RCC 7860 (cell line): ENCODE measurements at places on chromosomes 11 and 22.

GRCh38 chr11:69463181-69463994 lies 18.1 kb upstream of the LINC01488 start:
- no peak for DNase-seq

DNA sequence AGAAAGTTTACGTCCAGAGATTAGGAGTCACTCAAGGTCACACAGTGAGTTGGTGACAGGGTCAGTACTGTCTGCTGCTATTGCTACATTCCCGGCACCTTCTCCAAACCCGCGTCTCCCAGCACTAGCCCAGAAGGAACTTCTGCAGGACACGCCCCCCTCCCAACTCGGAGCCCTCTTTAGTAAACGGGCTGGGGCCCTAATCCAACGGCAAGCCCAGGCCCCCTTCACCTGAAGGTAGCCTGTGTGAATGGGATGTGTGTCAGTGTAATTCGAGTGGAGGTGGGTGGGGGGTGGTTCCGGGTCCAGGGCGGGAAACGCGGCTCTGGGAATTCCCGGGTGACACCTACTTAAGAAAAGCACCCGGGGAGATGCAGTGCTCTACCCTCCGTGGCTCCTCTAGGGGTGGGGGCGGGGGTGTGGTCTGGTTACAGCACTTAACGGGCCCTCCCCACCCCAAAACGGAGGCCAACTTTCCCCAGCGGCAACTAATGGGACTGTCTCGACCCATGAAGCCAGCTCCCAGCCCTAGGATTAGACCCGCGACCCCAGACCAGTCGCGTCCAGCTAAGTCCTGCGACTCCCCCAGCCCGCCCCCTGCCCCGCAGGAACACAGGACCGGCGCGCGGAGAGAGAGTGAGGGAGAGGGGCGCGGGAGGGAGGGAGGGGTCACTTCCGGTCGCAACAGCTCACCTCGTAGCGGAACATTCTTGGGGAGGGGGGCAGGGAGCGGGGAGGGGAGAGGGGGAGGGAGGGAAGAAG lies 468 bp downstream of the PATL1 start:
- peak; percentile 24 for DNase-seq

DNA sequence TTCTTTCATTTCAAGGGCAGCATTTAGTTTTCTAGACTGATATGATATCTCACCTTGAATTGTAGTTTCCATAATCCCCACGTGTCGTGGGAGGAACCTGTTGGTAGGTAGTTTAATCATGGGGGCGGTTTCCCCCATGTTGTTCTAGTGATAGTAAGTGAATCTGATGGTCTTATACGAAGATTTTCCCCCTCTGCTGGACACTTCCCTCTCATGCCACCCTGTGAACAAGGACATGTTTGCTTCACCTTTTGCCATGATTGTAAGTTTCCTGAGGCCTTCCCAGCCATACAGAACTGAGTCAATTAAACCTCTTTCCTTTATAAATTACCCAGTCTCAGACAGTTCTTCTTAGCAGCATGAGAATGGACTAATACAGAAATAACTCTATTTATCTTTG lies 851.1 kb upstream of the FAT3 start:
- no peak for DNase-seq

GRCh38 chr11:124075841-124076651 lies 34.9 kb upstream of the OR10G7 start:
- DNase-seq, result no peak

DNA sequence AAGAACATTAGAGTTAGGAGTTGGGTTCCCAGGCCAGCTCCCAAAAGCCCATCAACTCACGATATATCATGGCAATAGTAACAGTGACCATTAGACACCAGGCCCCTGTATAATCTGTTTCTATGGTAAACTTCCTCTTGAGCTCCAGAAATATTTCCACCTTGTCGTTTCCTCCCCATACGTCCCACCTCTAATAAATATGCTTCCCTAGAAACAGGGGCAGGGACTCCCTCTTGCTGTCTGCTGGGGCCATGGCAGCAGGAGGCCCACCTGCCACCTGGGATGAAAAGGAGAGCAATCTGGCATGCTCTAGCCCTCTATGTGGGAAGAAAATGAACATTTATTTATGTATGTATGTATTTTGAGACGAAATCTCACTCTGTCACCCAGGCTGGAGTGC lies 32.2 kb upstream of the AMOTL1 start:
- no peak for DNase-seq

DNA sequence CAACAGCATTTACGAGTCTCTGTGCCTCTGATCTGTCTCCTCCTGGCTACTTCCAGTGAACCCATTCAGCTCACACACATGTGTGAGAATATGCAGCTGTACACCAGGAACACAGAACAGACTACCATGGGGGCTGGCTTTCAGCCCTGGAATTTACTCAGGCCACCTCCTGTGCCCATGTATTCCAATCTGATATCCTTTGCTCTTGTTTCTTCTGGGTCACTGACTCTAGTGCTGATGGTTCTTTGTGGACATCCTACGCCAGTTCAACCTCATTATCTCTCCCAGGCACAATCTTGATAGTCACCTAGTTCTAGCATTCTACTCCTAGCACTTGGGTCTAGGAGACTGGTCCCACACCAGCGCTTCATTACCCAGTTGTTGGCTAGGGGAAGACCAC lies 23.0 kb upstream of the ZC3H12C start:
- no peak for DNase-seq

DNA sequence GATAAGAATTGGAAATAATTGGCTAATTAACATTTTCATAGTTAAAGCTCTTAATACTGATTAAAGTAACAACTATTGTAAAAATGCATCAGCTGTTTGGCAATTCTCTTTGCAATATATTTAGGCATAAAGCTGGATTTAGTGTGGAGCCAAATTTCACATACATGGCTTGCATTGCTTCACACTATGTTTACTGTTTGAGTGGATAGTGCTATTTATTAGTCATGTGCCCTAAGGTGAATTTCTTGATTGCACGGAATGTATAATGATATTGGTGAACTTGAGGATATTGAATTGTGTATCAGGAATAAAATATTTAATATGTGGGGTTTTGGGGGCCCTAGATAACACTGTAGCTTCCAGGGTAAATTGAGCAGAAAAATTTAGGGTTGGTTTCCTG lies 100.9 kb downstream of the AASDHPPT start:
- no peak for DNase-seq

DNA sequence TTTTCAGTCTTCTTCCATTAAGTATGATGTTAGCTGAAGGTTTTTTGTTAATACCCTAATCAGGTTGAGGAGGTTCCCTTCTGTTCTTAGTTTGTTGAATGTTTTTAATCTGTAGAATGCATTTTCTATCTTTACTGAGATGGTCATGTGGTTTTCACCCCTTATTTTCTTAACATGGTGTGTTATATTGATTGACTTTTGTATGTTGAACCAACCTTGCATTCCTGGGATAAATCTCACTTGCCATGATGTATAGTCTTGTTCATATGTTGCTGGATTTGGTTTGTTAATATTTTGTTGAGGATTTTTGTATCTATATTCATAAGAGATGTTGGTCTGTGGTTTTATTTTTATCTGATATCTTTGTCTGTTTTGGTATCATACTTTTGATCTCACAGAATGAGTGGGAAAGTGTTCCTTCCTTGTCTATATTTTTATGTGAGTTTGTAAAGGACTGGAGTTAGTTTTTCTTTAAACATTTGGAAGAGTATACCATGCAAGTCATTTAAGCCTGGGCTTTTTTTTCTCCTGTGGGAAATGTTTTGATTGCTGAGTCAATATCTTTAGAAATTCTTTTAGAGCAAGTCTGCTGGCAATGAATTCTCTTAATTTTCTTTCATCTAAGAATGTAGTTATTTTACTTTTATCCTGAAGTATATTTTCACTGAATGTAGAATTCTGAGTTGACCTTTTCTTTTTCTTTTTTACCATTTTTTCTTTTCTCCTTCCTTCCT lies 5.5 kb upstream of the P4HA3 start:
- DNase-seq, result no peak

DNA sequence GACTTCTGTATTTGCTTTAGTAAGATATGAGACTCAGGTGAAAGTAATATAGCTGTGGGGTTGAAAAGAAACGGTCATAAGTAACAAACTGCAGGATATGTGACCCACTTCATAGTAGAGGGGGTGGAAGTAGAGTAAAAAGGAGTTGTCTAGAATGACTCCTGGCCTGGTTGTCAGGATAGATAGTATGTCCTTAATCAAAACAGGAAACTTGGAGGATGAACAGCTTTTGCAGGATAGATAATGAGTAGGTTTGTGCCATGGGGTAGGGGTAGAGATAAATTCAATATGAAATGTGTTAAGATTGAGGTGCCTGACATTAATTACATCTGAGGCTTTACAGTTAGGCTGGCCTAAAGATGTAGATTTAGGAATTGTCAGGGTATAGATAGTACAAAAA lies 47.0 kb upstream of the B3GNT6 start:
- DNase-seq, result no peak
